ENCODE measurements at places on chromosomes 4 and X.

- DNase-seq, result no peak
Measured at GRCh38 chr4:104677116-104677515, 182.4 kb upstream of the CXXC4 start.

- no peak for DNase-seq
Measured at GRCh38 chrX:103356130-103356798, at the start of gene TCEAL9. Gene TCEAL9 (plus strand): TSS chrX:103356506. CDS start chrX:103357685, 1,179 bp downstream.

- no peak for DNase-seq
Measured at GRCh38 chr4:150990250-150990649, 24.8 kb downstream of the LRBA start.

- no peak for DNase-seq
Measured at GRCh38 chrX:53262189-53262917, 19.0 kb downstream of the IQSEC2 start.

DNA sequence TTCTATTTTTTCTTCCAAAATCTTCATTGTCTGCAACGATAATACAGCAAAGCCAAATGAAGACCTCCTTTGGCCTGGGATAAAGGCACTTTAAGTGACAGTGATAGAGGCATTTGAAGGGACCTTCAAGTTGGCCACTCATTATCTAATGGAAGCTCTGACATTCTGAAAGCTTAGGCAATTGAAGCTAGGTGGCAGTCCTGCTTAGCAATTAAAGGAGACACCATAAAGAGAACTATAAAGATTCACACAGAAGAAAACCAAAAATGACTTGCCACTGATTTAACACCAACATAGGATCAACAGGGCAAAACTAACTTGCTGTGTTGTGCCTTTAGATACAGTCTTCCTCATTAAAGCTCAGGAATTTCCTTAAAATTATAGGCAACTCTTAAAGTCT is 103.3 kb upstream of the TSPAN7 start:
- DNase-seq, result no peak
